Nucleus accumbens (tissue), 56 donors: ENCODE measurements at places on chromosomes 5 and 9.

DNA sequence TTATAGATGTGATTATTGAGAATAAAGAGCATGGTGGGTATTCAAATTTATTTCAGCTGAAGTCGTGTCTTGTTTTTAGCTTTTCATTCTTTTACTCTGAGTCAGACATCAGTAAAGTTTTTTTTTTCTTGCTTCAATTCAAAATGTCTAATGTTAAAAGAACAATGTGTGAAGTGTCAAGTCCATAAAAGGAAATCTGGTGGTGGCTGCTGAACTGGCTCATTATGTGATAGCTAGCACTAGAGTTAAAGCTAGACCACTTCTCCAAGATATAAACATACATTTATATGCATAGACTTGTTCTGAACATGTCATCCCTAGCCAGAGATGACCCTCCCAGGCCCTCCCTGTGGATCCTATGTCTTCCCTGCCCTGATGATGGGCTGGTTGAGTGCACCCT lies 338.3 kb downstream of the RAB3C start:
- DNase-seq, result no peak

GRCh38 chr5:119913425-119913824 lies 284.1 kb downstream of the FAM170A start:
- no peak for DNase-seq

GRCh38 chr9:127506814-127507750 lies 55.8 kb downstream of the LRSAM1 start:
- no peak for DNase-seq

DNA sequence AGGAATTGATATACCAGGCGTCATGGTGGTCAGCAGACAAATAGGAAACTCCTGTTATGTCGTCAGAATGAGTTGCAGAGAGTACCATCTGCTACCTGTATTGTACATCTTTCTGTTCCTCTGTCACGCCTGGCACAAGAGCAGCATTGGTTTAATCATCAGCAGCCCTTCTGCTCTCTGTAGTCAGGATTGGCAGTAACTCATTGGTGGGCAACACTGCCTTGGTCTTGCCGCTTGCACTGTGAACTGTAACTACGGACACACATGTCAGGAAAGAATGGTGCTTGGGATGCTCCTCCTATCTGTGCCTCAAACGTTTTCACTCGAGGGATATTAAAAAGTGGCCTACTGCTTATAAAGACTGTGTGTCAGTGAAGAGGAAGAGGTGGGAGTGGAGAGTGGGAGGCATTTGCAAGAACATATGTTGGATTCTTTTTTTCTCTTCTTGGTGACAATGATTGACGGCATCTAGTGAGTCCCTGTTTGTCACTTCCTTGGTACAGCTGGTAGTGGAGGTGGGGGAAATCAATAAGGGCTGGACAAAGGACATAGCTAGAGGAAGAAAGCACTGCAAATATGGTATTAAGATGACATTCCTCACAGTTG lies 76.6 kb downstream of the F2RL2 start:
- DNase-seq, result no peak

- no peak for DNase-seq
These were observed 38.6 kb downstream of the NR4A3 start for GRCh38 chr9:99860266-99860665.

- no peak for DNase-seq
These were observed 238.2 kb downstream of the SLIT3 start for GRCh38 chr5:169062690-169063089.

- no peak for DNase-seq
These were observed 488.6 kb upstream of the WWC1 start for GRCh38 chr5:167802755-167803431.

DNA sequence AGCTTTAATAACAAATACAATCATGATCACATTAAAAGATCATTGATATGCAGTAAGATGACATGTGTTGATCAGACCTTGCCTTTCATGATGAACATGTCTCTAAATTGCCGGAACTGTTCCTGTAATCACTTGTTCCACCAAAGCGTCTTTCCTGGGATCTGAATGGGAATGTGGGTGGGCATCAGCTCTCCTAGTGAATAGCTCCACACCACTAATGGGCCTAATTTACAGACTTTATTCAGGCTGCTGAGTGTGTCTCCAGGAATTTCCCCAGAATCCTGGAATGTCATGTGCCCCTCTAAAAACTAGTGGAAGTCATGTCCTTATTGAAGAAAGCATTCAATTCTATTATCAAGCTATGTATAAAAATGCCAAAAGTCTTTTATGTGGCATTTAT lies 765.1 kb upstream of the CTNND2 start:
- no peak for DNase-seq

DNA sequence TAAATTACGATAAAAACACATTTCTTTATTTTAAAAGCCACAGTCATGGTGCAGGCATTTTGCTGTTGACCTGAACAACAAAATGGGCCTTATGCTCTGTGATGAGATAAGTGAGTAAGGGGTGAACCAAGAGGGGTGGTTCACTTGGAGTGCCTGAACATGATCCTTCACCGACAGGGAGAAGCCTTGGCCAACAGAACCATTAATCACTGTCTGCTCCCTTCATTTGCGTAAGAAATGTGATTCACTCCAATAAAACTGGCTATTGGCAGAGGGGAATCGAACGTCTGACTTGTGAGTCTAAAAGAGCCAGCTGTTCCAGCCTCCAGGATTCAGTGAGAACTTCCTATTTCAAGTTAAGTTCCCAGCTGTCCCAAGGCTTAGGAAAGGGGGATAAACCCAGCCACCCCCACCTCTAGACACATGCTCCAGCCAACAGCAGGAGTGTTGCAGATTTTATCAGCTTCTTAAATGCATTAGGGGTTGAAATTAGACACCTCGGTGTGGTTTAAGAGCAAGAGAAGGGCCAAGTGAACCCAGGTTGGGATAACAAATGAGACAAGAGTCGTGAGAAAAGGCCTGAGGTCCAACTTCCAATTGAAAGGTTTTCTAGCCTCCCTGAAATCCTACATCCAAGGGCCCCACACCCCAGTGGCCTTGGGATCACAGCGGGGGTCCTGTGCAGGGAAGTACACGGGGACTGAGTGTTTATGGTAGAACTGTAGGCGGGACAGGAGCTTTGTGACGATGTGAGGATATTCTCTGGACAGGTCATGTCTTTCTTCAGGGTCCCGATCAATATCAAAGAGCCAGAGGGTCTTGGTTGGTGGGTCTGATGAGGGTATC lies 131.4 kb upstream of the LHFPL2 start:
- DNase-seq, result no peak

DNA sequence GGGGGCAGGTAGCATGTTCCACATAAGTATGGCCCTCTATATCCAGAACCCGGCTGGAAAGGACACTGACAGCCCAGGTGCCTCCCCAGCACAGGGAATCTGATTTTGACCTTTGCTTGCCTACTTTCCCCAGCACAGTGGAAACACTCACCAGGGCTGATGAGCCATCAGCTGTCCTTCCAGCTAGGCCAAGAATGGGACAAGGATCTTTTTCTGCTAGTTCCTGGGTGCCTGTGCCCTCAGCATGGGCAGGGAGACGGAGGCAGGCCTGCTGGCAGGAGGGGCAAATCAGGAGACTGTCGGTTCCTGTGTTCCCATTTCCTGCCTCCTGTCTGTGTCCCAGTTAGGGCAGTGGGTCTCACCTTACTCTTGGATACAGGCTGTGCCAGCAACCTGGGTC lies 1.1 kb downstream of the CYFIP2 start:
- DNase-seq, result no peak

GRCh38 chr5:85545129-85545528 lies 1072.6 kb upstream of the COX7C start:
- no peak for DNase-seq

GRCh38 chr5:172502969-172503368 lies 48.6 kb upstream of the SH3PXD2B start:
- no peak for DNase-seq

DNA sequence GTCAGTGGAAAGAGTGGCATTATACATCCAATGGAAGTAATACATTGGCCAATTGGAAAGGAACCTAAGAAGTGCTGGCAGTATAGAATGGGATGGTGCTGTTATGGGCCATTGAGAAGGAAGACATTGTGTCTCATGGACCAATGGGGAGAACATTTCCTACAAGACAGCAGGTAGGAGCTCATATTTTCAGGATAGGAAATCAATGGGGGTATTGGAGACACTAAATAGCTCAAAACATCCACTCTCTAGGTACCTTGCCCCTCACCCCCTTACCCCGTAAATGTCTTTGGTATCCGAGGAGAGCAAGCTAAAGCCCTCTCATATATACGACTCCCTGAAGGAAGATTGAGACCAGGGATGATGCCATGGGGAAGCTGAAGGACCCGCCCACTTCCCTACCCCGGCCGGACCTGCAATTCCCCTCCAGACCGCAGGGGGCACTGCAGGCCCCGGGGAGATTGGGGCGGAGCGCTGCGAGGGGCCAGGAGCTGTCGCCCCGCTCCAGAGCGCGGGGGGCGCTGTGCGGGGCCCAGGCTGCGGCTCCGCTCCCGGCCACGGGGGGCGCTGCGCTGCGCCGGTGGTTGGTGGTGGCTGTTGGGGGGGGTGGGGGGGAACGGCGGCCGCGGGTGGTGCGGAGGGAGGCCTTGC lies at the start of gene KDM3B:
TSS of gene KDM3B (plus strand) at position 615 of the 651 bp plus-strand sequence. CDS start 111 bp downstream, outside the sequence.
- peak; percentile 80 for DNase-seq

GRCh38 chr5:174490728-174491127 lies 233.7 kb upstream of the MSX2 start:
- no peak for DNase-seq

DNA sequence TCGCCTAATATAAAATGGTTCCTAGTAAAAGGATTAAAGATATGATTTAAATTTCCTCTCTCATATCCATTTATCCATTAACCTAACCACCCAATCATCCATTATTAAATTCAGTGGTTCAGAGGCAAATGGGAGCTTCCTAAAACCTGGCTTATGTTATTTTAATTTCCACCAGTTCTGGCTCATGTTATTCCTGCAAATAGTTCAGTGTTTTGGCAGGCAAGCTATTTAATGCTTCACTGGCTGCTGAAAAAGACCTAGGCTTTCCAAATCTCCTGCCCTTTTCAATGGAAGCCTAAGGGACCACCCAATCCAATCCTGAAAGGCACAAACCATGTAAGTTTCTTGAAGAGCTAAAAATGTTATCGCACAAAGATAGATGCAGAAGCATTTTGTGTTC lies 52.3 kb downstream of the POC5 start:
- DNase-seq, result no peak

GRCh38 chr9:25678147-25678666 lies at the start of gene TUSC1:
TUSC1 (minus strand) TSS chr9:25678444; CDS start chr9:25678312, 132 bp downstream.
- DNase-seq, result peak; percentile 79

GRCh38 chr5:147479444-147479843 lies 30.4 kb downstream of the DPYSL3 start:
- no peak for DNase-seq

DNA sequence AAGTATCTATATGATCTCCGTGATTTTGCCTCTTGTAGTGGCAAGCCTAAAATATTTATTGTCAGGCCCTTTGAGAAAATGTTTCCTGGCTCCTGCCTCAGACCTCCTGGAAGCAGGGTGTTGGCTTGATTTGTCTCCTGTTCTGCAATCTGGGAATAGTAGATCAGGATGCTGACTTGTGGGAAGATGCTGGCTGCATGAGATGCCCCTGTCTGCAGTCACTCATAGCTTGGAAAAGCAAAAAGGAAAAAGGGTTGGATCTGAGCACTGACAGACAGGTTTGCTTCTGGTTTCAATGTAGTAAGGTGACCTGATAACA lies 16.7 kb downstream of the TJP2 start:
- no peak for DNase-seq

DNA sequence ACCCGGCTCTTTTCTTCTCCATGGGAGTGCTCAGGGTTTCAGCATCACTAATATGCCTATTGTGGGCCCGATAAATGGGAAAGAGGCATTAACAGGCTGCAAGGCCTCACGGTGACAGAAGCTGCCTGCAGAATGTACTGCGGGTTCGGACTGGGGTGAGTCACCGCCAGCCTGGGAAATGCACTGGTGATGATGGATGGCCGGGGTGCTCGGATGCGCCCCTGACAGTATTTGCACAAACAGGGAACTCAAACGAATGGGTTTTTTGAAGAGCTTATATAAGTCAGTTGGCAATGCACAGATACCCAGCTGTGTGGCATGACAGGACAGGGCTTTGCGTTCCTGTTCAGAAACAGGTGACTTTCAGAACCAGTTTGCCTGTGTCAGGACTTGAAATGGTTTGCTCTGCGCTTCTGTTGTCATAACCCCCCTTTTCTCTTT lies 42.0 kb upstream of the PITX1 start:
- no peak for DNase-seq

- DNase-seq, result peak; percentile 35
These were observed 857 bp downstream of the FAM169A start for GRCh38 chr5:74865256-74865803.

DNA sequence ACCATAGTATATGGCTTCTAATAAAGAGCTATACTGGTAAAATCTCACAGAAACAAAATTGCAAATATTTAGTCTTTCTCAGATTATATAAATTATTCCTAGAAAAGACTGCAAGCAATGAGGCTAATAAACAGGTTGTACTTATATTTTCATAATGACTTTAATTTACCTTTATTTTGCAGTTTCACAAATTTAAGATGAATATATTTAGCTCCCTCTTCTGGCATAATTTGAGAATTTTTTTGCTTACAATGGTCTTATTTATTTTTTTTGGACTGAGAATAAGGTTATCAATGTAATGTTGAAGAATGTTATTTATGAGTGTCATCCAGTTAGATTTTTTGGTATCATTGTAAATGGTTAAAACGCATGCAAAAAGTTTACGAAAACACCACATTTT lies 56.7 kb downstream of the PIK3R1 start:
- no peak for DNase-seq

DNA sequence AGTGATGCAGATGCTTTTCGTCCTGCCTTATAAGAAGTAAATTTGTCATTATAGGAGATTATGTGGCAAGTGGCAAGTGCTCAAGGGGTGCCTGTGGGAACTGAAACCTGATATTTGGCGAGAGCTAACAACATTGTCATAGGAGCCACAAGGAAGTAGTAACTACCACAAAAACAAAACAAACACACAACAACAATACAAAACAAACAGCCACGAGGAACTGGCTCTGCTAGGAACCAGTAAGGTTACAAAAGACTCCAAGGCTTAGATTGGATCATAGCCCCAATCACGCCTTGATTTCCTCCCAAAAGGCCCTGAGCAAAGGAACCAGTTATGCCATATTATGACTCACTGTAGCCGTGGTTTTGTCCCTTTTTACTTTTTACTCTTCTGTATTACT lies 1045.2 kb downstream of the CDH12 start:
- no peak for DNase-seq

DNA sequence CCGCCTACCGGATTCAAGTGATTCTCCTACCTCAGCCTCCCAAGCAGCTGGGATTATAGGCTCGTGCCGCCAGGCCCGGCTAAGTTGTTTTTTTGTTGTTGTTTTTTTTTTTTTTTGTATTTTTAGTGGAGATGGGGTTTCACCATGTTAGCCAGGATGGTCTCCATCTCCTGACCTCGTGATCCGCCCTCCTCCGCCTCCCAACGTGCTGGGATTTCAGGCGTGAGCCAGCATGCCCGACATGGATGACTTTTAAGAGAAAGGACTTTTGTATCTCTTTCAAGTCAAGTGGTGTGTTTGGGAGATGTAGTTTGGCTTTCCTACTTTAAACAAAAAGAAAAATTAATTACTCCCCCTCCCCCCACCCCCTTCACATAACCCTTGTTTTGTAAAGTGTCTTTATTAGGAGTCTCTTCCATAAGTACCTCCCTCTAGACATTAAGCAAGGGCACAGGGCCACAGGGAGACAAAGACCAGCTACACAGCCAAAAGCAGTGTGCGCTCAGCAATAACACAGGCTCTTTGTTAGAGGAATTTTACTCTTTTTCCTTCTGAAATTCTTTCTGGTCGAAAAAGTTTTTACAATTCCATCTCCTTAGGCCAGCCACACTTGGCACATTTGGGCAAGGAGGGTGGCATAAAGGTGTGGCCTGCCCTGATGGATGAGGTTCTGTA lies 31.2 kb downstream of the JAKMIP2 start:
- DNase-seq, result no peak
